ENCODE measurements at places on chromosomes 16 and 17. TPM values are rescaled to one million over a fixed set of nuclear protein-coding genes. Genes with fewer than 3 reads are reported as not detected.
A peak's percentile ranks its signal among the peaks of the same experiment; 100 is the strongest.

GRCh38 chr16:55871411-55872038 is 3.6 kb downstream of the CES5A start:
- DNase-seq, result no peak

GRCh38 chr17:76174037-76174436 is 33.0 kb upstream of the FOXJ1 start:
- no peak for DNase-seq

DNA sequence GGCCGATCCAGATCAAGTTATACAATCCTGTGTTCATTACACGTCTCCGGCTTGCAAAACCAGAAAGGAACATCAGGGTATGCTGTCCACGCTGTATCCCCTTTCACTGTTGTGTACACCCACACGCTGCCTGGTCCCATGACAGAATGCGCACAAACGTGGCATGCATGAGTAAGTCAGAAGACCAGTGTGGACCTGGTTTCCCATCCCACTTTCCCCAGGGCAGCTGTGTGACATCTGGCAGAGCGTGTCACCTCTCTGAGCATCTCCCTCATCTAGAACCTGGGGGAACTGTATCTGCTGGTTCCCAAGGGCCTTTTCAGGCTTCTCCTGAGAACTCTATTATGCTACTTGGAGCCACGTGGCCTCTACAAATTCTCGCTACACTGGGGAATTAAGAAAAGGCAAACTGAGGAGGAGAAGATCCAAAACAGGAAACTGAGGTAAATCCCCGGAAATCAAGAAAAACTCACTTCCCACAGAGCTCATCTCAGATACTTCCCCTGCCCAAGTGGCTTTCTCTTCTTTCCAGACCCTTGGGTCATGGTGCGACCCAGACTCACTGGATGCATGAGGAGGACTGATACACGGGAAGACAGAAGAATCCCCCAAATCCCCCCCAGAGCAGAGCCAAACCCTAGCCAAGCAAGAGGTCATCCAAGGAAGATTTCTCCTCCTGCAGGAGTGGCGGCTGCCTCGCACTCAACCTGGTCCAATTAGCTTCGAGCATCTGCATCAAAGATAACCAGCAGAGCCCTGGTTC is 139.3 kb downstream of the GAS7 start:
- DNase-seq, result peak; percentile 58

DNA sequence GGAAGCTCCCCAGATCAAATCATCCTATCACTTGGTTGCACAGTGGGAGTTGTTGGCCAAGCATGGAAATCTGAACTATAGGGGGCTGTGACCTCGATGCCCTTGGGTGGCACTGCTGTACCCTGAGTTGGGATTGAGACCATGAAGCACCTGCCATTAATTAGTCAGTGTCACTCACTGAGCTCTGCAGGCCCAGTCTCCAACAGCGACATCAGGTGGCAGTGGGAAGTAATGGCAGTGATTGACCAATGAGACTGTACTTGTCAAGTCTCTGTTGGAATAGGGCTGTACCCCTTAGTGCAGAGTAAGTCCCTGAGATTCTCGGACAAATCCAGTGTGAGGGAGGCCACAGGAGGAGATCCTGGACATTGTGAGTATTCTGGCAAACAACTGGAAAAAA is 118.0 kb upstream of the RPL38 start:
- no peak for DNase-seq

DNA sequence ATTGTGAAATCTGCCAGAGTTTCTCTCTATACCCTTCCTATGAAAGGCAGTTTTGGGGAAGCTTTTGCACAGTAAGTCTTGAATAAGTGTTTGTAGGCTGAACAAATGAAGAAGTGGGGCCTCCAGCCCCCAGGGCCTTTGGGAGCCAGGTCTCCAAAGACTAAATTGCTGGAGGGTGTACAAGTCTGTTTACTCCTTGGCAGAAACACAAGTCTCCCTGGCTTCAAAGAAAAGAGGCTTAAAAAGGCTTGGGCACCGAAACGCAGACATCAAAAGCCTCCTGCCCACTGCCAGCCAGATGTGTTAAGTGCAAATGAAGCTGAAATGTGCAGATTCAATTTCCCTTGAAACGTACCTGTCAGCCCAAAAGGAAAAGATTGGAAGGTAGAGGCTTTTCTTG is 146.3 kb downstream of the TMEM132E start:
- no peak for DNase-seq

GRCh38 chr16:24088767-24089166 is 167.4 kb upstream of the CACNG3 start:
- DNase-seq, result no peak

- peak; percentile 85 for DNase-seq
Observed at GRCh38 chr17:13594762-13595598, 6.7 kb downstream of the HS3ST3A1 start.

DNA sequence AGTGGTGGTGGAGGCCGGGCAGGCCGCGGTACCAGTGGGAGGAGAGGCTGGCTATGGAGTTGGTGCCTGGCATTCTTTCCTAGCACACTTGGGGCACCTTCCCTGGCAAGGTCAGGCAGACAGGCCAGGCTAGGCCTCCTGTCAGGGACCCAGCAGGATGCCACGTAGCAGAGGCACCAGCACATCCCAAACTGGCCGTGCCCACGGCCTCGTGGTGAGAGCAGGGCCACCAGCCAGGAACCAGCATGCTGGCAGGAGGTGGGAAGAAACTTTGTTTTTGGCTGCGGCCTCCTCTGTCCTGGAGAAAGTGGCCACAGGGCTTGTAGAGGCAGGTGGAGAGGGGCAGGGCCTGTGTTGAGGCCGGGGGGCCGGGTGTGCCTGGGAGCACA is 57.6 kb upstream of the CBFA2T3 start:
- no peak for DNase-seq

DNA sequence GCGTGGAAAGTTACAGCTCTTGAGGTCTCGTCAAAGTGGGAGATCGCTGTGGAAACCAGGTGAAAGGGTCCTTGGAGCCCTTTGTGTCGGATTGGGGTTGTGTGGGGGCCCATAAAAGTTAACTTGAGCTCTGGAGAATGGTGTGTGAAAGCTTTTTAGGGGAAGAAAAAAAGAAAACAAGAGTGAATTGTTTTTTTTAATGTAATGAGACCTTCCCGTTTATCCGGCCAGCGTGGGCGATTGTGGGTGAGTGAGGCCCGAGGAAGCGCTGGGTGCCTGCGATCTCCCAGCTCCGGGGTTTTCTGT is 150.6 kb downstream of the MSI2 start:
- no peak for DNase-seq

- no peak for DNase-seq
Observed at GRCh38 chr16:29743827-29744531, 1.8 kb downstream of the C16orf54 start.

- no peak for DNase-seq
Observed at GRCh38 chr16:80023865-80024264, 423.3 kb upstream of the MAF start.

DNA sequence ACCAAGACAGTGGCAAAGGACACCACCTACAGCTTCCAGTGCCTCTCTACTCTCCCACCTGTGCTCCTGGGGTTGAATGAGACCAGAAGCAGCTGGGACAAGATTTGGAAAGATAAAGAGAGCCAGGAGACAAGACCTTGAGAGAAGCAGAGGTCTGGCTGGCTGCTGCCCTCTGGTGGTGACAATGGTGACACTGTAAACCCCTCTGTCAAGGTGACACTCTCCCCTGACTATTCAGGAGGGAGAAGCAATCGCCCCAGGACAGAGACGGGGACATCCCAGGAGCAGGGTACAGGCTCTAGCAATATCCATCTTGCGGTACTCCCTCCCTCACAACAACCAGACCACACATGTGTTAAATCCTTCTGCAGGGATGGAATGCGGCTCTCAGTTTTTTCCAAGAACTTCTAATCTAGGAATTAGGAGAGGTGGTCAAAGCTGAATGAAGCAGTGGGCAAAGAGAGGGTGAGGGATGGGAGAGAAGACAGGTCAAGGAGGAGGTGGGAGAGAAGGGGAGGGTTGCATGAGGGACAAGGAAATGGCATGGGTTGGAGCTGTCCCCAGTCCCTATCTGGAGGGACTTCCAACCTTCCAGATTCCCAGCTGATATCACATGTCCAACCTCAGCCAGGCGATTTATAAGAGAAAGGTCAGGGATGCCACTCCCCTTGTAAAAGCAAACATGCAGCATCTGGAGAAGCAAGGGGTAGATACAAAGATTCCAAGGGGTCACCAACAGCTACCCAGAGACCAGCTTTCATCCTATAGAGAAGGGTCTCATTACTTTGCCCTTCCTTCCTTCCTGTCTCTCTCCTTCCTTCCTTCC is 2.9 kb downstream of the PHOSPHO1 start:
- peak; percentile 87 for DNase-seq

The CAPNS2 gene
- total RNA-seq, result not detected

The RILP gene
- 22.1 TPM for total RNA-seq

The DNAH9 gene
- 0.55 TPM for total RNA-seq

The KRT36 gene
- 0.33 TPM for total RNA-seq

The ALDOA gene
- 905 TPM for total RNA-seq

The HIC1 gene
- 16.4 TPM for total RNA-seq

The ITFG1 gene
- 47.8 TPM for total RNA-seq

The CHD9 gene
- 83.5 TPM for total RNA-seq

The ABCC12 gene
- total RNA-seq, result not detected

Data from sigmoid colon (tissue), 7 donors.